ENCODE measurements at places on chromosomes 13 and 19.

DNA sequence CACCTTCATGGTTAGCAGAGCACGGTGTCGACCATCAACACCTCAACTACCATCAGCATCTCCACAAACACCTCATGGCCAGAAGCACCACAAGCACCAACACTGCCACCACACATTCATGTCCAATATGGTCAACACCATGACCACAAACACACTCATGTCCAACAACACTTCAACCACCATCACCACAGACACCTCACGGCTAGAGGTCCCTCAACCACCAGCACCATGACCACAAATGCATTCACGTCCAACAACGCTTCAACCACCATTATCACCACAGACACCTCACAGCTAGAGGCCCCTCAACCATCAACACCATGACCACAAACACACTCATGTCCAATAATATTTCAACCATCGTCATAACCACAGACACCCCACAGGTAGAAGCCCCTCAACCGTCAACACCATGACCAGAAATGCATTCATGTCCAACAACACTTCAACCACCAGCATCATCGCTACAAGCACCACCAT, 10.2 kb downstream of the TRAPPC5 start:
- no peak for DNase-seq

- DNase-seq = no peak
Observed at GRCh38 chr19:964761-965694, 19.1 kb upstream of the WDR18 start.

DNA sequence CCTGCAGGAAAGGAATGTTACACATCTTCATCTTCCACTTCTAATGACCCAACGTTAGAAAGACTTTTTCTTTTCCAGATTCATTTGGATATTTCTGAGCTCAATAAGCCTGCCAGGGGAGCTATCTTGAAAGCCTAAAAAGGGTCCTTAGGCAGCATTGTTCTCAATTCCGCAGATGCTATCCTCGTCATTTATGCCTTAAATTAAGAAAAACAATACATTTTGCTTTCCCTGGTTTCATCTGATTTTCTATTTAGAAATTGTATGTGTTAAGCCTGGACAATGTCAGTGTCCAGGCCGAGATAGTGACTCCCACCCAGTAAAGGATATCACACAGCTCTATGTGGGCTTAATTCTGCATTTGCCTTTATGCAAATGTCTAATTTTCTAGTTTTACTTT, 721.3 kb downstream of the DIAPH3 start:
- DNase-seq = no peak

- DNase-seq = no peak
Observed at GRCh38 chr19:31289976-31290375, 59.3 kb downstream of the TSHZ3 start.

DNA sequence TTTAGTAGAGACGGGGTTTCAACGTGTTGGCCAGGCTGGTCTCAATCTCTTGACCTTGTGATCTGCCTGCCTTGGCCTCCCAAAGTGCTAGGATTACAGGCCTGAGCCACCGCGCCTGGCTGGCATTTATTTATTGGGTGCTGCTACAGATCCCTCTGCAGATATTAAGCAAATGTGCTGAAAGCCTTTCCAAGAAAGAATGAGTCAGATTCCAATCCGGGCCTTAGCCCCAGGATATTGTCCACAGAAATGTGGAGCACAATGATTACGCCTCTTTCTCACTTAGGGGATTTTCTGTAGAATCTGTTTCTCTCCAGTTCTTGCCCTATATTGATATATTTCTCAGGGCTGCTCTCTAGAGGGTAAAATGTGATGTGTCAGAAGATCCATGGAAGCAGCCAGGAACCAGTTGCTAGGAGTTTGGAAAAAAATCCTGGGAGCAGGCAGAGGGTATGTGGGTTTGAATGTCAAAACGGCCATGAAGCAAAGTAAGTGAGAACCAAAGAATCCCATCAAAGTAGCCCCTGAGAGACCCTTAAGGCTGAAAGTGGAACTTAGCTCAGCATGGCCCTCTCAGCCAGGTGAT, 24.8 kb upstream of the IGFL4 start:
- peak; percentile 80 for DNase-seq

DNA sequence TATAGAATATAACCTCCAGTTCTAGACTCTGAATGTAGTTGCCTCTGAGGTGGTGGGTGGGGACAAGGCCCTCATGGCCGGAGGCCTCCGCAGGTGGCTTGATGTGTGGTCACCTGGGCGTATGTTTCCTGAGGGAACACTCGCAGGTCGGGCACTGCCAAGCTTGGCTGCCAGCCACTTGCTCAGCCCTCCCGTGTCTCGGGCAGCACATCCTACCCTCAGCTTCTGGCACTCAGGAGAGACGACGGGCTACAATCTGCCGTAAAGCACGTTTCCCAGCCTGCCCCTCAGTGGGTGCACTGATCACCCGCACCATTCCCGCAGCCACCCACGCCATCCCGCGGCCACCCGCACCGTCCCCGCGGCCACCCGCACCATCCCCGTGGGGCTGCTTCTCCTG, 15.2 kb downstream of the THOP1 start:
- DNase-seq = no peak

GRCh38 chr19:28880735-28881401, 332.1 kb downstream of the UQCRFS1 start:
- DNase-seq = no peak

GRCh38 chr19:44848812-44849447, 2.8 kb downstream of the NECTIN2 start:
- DNase-seq = peak; percentile 21

GRCh38 chr19:19741184-19741583, 8.3 kb upstream of the ZNF14 start:
- DNase-seq = no peak

GRCh38 chr19:1911098-1911497, 5.9 kb downstream of the ADAT3 start:
- no peak for DNase-seq

- no peak for DNase-seq
Observed at GRCh38 chr13:104143760-104144416, 1077.7 kb upstream of the SLC10A2 start.

- peak; percentile 70 for DNase-seq
Observed at GRCh38 chr13:31675440-31675953, 63.8 kb upstream of the RXFP2 start.

GRCh38 chr13:110923777-110924638, 9.1 kb upstream of the ANKRD10 start:
- no peak for DNase-seq

DNA sequence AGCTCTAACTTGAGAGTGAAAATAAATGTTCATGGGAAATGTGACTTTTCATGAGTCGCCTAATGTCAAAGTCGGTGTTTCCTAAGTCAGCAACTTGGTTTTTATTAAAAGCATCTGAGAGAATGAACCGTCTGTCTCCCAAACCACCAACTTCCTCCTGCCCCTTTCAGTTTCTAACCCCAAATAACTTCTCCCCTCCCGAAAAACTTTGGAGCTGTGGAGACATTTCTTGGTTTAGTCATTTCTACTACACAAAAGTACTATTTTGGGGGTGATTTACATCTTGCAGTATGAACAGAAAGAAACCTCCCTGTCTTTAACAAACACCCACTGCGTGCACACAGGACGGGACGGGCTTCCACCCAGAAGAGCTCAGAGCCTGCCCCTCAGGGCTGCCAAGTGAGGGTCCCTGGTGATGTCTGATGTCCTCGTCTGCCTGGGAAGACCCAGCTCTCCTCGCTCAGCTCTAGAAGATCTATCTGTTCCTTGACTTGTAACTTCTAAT, 65.0 kb downstream of the RASA3 start:
- DNase-seq = peak; percentile 63

GRCh38 chr13:26526702-26527216, 30.7 kb upstream of the WASF3 start:
- DNase-seq = no peak

DNA sequence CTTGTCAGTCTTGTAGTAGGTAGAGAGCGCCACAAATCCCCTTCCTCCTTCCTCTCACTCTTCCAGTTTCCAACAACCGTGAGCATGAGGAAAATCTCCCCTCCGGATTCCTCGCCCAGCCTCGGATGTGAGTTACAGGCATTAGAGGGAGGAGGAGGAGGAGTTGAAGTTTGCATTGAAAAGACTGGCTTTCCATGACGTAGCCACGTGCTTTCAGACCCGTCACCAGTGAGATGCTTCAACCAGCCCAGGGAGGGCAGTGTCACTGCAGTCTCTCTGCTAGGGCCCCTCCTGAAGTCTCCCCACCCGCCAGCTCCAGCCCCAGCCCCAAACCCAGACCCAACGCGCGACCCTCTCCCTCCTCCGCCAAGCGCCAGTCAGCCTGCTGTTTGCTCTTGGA, 442 bp upstream of the FGF14 start:
- DNase-seq = no peak

DNA sequence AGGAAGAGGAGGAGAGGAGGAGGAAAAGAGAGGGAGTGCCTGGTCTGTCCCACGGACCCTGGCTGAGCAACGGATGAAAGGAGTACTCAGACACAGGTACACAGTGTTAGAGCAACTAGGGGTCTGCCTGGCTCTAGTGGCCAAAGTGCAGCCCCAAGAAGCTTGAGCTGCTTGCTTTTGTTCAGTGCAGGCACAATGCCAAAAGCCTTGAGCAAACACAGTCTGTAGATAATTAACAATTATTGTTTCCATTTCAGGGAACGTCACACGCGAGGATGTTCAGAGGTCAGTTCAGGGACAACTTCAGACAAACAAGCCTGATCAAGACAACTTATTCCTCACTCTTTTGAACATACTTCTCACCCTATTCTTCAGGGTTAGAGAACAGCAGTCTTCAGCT, 32.2 kb upstream of the ZNF726 start:
- no peak for DNase-seq

DNA sequence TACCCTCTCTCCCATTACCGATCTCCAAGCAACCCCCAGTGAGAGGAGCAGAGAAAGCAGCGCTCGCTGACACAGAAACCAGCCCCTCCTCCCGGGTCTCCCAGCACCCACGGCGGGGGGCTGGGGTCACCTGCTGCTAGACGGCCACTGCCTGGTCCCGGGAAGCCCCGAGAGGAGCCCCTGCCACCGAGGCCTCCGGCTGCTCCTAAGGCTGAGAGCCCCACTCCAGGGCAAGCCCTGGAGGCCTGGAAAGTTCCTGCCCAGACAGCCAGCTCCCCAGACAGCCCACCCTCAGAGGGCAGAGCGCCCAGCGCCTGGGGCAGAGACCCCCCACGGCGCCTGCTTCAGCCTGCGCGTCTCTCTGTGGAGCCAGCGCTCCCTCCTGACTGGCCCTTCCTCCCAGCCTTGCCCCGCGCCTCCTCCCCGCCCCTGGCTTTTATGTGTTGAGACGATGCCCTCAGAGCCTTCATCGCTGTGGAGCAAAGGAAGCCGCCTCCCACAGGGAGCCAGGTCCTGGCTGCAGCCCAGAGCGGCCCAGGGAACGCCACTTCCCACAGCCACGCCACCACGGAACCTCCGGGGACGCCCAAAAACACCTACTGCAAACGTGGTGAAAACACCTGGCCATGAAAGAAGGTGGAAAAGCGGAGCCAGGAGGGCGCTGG, 51.1 kb downstream of the MLLT1 start:
- DNase-seq = no peak

- no peak for DNase-seq
Observed at GRCh38 chr13:94917824-94918223, 205.5 kb upstream of the SOX21 start.

- no peak for DNase-seq
Observed at GRCh38 chr19:42284591-42285341, 15.7 kb downstream of the CIC start.

- DNase-seq = no peak
Observed at GRCh38 chr19:40200341-40201099, 9.3 kb downstream of the MAP3K10 start.

- peak; percentile 21 for DNase-seq
Observed at GRCh38 chr19:7868326-7868670, 5.9 kb downstream of the PRR36 start.

- no peak for DNase-seq
Observed at GRCh38 chr13:71858647-71859046, 8.4 kb downstream of the DACH1 start.

- no peak for DNase-seq
Observed at GRCh38 chr19:34733266-34733745, 737 bp upstream of the ZNF181 start.

- peak; percentile 68 for DNase-seq
Observed at GRCh38 chr13:78194904-78195639, 276.4 kb upstream of the EDNRB start.

DNA sequence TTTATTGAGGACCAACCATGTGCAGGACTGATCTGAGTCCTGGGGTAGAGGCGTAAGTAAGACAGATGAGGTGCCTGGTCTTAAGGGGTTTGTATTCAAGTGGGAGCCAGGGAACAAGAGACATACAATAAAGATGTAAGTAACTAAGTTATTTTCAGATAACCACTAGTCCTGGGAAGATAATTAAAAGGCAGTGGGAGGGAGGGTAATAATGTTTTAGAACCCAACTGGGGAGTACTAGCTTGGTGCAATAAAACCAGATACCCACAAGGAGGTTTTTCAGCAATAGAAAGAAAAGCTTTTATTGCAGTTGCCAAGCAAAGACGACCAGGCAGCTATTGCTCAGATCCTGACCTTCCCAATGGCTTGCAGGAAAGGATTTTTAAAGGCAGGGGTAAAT, 893.7 kb downstream of the UQCRFS1 start:
- no peak for DNase-seq

- peak; percentile 67 for DNase-seq
Observed at GRCh38 chr19:4140237-4140711, 13.2 kb upstream of the CREB3L3 start.

- DNase-seq = peak; percentile 69
Observed at GRCh38 chr13:33348366-33348765, 62.8 kb upstream of the STARD13 start.

DNA sequence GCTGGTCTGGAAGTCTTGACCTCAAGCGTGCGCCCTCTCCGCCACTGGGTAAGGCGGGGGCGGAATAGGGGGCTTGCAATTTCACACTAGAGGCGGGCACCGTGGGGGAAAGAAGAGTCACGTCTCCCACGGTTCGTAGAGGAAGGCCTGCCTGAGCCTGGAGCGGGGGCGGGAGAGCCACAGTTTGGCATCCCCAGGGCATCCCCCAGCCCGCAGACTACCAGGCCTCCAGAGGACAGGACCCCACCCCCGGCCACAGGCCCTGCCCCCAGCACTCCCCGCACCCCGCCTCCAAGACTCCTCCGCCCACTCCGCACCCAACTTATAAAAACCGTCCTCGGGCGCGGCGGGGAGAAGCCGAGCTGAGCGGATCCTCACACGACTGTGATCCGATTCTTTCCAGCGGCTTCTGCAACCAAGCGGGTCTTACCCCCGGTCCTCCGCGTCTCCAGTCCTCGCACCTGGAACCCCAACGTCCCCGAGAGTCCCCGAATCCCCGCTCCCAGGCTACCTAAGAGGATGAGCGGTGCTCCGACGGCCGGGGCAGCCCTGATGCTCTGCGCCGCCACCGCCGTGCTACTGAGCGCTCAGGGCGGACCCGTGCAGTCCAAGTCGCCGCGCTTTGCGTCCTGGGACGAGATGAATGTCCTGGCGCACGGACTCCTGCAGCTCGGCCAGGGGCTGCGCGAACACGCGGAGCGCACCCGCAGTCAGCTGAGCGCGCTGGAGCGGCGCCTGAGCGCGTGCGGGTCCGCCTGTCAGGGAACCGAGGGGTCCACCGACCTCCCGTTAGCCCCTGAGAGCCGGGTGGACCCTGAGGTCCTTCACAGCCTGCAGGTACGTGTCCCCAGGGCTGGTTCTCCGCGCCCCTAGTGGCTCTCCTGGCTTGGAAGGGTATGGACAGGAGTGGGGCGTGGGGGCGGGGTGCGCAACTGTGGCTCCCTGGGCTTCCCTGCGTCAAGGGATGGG, at the start of gene ANGPTL4:
Gene ANGPTL4, plus strand, starts transcription at position 353 of the 969 bp plus-strand sequence. Its CDS starts 167 bp downstream, at position 520.
- DNase-seq = peak; percentile 70

Data from EL (cell line).